ENCODE measurements at places on chromosomes 1 and 21.

DNA sequence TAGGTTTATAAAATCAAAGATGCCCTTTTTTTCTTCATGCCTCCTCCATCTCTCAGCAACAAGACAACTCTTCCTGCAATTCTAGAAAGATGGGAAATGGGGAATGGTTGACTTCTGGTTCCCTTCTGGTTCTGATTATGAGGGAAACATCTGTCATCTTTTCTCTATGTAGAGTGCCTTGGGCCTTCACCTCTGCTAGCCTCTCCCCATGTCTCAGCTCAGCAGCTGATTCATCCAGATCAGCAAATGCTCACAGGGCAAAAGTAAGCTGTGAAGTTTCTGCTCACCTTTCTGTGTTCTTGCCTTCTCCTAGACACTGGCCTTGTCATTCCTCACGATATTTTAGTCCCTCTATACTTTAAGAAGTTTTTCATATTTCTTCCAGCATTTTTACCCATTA, 17.8 kb upstream of the BECN2 start:
- no peak for DNase-seq

- no peak for DNase-seq
Measured at GRCh38 chr1:80657044-80657643, 1143.6 kb upstream of the ADGRL2 start.

GRCh38 chr1:157226739-157227138, 88.5 kb upstream of the ETV3 start:
- no peak for DNase-seq

DNA sequence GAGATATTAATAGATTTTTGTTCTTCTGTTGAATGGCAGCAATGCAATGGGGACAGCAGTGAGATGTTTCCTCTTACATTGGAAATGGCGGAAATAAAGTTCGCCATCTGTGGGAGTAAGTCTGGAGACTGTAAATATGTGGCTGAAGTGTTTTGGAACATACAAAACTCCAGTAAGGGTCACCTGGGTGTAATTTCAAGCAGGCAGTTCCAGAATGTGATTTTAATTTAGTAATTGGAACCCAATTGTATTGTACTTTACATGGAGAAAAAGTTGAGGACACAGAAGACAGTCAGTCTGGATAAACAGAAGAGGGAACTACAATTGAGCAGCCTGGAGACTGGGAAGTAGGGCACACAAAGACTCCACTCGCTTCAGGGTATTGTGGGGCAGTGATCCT, 108.6 kb downstream of the NTMT2 start:
- no peak for DNase-seq

GRCh38 chr1:71587961-71588360, 507.1 kb upstream of the ZRANB2 start:
- DNase-seq, result no peak

DNA sequence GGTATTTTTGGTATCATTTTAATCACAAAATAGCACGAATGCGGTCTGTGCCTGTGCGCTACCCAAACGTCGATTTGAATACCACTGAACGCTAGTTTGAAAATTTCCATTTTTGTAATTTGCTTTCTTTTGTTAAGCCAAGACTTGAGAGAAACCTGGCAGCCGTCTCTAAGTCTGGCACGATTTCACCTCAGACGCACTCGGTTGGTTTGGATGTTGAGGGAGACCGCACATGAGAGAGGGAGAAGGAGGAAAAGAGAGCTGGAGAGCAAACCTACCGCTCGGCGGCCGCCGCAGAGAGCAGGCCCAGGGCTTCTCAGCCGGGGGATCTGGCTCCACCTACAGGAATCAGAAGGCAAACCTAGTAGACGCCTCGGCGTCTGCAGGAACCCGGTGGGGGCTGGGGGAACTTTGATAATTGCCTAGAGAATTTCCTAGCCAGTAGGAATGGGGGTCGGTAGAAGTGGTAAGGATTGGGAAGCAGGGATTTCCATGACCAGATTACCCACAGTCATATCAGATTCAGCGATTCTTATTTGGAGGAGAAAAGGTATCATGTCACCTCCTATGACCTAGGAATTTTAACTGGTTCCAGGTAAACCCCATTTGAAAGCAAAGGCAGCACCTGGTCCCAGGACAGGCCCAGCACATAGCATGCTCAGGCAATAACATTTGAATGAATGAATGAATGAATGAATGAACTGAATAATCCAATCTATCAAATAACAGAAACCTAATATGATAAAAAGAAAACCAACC, 83.2 kb downstream of the TM2D1 start:
- peak; percentile 27 for DNase-seq

DNA sequence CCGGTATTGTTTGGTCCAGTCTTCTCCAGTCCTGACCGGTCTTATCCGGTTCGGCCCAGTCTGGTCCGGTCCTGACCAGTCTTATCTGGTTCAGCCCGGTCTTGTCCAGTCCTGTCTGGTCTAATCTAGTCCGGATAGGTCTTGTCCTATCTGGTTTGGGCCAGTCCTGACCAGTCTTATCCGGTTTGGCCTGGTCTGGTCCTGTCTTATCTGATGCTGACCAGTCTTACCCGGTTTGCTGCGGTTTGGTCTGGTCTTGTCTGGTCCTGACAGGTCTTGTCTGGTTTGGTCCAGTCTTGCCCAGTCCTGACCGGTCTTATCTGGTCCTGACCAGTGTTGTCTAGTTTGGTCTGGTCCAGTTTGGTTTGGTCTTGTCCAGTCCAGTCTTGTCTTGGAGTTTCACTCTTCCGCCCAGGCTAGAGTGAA, 30.1 kb downstream of the DHX9 start:
- no peak for DNase-seq

GRCh38 chr1:53089478-53090226, 27.6 kb downstream of the PODN start:
- no peak for DNase-seq

DNA sequence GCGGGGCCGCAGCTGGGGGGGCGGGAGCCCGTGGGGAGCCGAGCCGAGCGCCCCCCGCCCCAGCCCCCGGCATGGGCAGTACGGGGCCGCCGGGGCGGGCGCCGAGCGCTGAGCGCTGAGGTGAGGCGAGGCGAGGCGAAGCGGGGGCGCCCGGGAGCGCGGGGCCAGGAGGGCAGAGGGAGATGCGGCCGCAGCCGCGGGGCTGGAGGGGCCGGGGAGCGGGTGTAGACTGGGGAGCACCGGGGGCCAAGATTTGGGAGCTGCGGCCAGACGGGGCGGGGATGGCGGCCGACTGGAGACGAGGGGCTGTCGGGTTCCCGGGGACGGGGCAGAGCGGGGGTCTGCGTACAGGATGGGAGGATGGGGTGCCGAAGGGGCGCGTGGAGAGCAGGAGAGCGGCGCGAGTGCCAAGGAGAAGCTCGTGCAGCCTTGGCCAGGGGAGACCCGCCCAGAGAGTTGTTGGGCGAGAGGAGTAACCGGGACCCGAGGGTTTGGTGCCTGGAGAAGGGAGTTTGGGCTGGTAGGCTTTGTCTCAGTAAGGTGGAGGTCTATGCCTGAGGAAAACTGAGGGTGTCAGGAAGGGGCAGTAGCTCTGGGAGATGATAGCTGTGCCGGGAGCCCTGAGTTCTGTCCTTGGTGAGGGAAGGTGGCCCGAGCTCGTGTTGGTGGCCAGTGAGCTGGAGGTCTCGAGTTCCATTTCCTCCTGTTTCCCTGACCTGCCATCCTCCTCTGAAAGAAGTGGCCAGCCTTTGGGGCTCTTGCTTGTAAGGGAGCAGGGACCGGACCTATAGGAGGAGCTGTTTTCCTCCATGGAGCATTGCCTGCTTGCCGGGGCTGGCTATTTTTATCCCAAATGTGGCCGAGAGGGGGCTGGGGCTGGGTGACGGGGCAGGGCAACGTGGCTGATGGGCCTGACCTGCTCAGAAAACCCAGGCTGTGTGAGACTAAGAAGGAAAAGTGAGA, 539 bp downstream of the ATP8B2 start:
- no peak for DNase-seq

DNA sequence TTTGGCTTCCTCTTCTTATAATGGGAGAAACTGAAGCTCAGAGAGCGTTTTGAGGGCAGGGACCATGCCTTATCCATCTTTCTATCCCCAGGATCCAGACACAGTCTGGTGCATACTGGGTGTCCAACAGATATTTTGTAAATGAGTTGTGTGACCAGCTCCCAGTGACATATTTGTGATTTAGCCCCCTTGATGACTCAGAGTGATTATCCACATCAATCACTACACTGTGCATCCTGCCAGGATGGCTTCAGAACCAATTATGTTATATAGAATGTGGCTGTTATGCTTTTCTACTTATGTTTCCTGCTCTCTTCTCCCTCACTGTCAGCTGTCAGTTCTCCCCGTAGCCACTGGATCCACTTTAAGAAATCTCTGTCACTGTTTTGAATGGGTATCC, 11.3 kb downstream of the OLFML3 start:
- no peak for DNase-seq

GRCh38 chr1:167000546-167000945, 11.5 kb downstream of the MAEL start:
- DNase-seq, result no peak

DNA sequence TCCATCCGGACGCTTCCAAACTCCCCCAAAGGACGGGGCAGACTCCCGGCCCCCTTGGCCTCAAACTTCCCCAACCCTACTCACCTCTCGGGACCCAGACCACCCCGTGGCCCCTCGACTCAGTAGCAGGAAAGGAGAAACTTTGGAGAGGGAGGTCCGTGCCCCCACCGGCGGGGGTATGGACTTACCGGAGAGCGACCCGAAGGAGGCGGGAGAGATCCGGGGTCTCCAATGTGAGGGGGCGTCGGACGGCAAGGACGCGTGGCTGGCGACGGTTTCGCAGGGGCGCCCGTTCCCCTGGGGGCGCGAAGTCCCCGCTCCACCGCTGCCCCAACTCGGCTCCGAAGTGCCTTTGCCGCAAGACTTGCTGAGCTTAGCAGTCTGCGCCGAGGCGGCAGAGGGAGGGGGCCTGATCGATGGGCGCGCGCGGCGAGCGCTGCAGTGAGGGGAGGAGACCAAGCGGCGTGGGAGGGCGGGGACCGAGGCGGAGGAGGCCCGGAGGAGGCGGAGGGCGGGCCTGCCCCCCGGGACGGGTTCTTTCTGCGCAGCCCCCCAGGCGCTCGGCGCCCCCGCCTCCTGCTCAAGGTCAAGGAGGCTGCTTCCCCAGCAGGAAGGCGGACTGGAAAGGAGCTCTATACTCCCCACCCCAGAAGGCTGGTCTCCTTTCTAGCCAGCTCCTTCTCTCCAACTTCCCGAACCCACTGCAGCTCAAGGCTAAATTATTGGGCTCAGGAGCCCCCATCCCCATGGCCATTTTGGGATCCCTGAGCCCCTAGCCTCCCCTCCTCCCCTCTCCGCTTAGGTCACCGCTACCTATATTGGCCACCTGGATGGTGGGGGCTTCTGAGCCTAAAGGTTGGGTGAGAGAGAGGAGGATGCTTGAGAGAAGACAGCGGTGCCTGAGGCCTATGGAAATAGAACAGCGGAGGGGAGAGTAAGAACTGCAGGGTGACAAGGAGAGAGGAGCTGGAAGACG, at the start of gene SYT2:
Gene SYT2, minus strand, starts transcription at position 385 of the 976 bp plus-strand sequence. CDS start 104,682 bp downstream, outside the sequence.
- no peak for DNase-seq

GRCh38 chr1:180239145-180240096, 9.4 kb downstream of the LHX4 start:
- no peak for DNase-seq

DNA sequence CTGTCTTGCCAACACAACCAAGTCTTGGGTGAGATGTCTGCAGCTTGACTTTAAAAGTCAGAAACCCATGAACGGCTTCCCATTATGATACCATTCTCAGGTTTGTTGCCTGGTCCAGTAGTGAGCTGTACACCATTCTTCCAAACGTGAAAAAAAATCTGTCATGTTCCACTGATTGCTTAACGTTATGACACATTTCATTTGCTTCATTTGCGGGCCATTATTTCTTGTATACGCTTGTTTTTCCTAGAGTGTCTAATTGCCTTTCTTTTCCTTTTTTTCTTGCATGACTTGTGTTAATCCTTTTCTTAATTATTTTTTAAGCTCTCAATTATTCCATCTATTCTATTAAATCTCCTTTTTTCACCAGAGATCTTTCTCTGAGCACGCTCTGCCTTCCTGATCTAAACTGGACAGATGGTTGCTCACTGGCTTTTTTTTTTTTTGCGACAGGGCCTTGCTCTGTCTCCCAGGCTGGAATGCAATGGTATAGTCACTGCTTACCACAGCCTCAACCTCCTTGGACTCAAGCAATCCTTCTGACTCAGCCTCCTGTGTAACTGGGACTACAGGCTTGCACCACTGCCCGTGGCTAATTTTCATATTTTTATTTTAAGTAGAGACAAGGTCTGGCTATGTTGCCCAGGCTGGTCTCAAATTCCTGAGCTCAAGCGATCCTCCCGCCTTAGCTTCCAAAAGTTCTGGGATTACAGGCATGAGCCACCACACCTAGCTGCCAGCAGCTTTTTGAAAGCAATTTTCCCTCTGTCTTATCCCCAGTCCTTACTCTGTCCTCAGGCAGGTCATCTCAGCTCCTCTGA, 31.7 kb upstream of the CAMTA1 start:
- DNase-seq, result no peak
